IPS DF 6.9 (cell line): ENCODE measurements at places on chromosomes 7 and 10.

GRCh38 chr7:116977172-116977571, 23.9 kb downstream of the ST7 start:
- DNase-seq = no peak

DNA sequence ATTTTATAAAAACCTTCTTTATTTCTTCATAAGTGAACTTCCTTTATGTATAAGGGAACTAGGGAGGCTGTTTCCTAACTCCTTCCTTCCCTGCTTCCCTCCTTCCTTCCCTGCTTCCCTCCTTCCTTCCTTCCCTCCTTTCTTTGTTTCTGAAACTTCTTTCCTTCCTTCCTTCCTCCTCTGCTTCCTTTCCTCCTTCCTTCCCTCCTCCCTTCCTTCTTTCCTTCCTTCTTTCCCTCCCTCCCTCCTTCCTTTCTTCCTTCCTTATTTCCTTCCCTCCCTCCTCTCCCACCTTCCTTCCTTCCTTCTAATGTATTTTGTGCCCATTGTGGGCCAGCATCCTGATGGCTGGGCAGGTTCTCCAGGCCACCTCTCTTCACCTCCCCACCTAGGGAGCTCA, 26.8 kb upstream of the UCN3 start:
- no peak for DNase-seq

- no peak for DNase-seq
Measured at GRCh38 chr7:149850716-149851115, 12.5 kb downstream of the ZNF862 start.

- no peak for DNase-seq
Measured at GRCh38 chr7:1814089-1814811, 144.2 kb downstream of the ELFN1 start.

DNA sequence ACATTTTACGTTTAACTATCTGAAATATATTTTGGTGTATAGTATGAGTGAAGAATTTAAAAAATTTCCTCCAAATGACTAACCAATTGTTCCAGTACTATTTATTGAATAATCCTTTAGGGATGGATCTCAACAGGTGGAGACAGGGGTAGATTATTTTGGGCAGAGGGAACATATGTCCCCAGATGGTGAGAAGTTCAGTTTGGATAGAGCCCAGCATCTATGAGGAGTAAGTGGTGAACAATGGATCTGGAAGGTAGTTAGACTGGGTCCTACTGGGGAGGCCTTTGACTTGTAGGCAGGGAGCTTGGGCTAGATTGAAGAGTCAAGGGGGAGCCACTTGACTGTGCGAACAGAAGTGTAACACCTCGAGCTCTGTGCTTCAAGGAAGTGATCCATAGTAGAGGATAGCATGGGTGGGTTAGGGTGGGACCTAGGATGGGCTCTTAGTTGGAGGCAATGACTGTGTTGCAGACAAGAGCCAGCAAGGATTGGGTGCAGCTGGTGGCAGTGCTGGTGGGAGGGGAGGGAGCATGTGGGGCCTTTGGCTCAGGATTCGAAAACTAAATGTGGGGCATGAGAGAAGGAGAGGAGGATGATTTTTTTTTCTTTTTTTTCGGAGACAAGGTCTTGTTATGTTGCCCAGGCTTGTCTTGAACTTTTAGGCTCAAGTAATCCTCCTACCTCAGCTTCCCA, 3.9 kb upstream of the PURB start:
- no peak for DNase-seq

DNA sequence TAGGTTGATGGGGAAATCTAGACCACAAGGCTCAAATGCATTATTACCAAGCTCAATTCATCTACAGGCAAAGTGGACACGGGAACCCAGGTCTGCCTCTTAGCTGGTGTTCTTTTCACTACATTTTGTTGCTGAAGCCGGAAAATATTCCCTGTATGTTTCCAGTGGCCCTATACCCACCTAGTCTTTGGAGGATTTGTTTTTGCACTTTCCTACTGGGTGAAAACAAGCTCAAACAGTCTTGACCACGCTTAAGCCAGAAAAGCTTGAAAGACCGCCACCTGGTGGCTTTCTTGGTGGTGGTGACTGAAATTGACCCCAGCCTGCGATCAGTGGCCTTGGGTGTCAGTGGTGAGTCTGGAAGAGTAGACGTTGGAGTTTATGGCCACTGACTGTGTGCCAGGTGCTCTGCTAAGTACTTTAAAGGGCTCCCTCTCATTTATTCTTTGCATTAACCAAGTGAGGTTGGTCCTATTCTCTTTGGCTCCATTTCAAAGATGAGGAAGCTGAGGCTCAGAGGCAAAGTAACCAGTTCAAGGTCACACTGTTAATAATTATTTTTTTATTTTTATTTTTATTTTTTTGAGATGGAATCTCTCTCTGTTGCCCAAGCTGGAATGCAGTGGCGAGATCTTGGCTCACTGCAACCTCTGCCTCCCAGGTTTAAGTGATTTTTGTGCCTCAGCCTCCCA, 11.1 kb upstream of the CRTAC1 start:
- DNase-seq = no peak

GRCh38 chr7:497346-497745, 22.3 kb downstream of the PDGFA start:
- no peak for DNase-seq

- DNase-seq = peak; percentile 64
Measured at GRCh38 chr10:120942806-120943413, 91.7 kb downstream of the WDR11 start.

DNA sequence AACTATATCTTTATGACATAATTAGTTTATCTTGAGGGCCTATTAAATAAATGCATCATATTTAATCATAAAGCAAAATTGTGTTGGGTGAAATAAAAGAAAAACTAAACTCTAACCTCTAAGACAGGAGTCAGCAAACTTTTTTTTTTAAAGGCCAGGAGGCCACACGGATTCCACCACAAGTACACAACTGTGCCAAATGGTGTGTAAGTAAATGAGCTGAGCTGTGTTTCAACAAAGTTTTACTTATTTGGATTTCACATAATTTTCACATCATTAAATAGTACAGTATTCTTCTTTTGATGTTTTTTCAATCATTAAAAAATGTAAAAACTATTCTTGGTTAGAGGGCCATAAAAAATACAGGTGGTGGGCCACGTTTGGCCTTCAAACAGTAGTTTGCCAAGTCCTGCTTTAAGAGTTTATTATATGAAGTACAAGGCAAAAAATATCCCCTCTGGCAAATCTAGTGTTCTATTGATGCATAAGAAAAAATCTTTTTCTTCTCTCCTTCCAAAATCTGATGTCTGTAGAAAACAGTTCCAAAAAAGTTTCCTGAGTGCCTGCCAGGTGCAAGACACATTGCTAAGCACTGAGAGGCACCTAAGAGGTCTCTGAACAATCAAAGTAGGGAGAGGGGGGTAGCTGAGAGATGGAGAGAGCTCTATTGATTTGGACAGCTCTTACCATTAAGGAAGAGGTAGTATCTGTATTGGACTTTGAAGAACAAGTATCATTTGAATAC, 26.5 kb upstream of the SPOCK2 start:
- no peak for DNase-seq

GRCh38 chr7:87151002-87151728, 1.1 kb upstream of the DMTF1 start:
- DNase-seq = no peak

- no peak for DNase-seq
Measured at GRCh38 chr7:36272567-36273269, 116.9 kb upstream of the ANLN start.

GRCh38 chr7:150863946-150864345, 11.6 kb downstream of the AOC1 start:
- DNase-seq = no peak

DNA sequence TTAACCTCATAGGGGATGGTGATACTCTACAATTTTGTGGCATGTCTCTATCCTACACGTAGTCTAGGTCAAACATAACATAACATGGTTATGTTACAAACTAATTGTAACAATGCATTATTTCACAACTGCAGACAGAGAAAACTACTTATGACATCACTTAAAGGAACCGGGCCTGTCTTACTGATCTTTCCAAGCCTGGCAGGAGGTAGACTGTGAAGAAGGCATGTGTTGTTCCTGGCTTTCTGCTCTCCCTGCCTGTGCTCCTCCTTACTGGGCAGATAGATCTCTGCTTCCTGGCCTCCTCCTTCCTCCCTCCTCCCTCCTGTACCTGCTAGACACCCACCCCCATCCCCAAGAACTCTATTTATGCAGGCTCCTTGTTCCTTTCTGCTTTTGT, 5.4 kb downstream of the CACNB2 start:
- no peak for DNase-seq

- DNase-seq = no peak
Measured at GRCh38 chr7:122064971-122065370, 79.1 kb downstream of the AASS start.

DNA sequence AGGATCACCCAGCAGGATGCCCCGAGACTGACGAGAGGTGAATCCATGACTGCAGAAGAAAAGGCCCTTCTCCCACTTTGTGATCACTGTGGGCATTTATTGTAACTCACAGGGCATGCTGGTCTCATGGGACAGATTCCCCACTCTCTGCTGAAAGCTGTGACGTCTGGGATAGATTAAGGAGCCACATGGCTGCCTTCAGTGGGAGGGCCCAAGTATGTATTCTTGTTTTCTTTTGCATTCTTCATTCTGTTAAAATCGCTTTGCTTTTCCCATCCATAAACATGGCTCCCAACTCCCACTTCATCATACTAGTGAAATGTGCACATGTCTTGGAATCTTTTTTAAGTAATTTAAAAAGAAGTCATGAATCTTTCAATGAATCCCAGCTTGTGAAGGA, 67.2 kb downstream of the FAM107B start:
- no peak for DNase-seq

- DNase-seq = no peak
Measured at GRCh38 chr10:30231071-30231652, 117.9 kb downstream of the MTPAP start.

DNA sequence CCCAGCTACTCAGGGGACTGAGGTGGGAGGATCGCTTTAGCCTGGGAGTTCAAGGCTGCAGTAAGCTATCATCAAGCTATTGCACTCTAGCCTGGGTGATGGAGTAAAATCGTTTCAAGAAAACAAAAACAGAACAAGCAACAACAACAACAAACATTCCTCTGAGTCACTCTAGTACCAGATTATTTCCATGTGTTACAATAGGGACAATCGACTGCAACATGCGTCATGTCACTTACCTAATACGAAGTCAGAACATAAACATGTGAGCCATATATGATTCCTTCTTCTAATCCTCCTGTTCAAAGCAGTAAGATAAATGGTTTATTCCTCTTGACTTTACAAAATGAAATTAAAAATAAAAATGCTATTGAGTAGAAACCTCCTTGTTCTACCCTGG, 57.3 kb downstream of the ZNF438 start:
- DNase-seq = no peak

DNA sequence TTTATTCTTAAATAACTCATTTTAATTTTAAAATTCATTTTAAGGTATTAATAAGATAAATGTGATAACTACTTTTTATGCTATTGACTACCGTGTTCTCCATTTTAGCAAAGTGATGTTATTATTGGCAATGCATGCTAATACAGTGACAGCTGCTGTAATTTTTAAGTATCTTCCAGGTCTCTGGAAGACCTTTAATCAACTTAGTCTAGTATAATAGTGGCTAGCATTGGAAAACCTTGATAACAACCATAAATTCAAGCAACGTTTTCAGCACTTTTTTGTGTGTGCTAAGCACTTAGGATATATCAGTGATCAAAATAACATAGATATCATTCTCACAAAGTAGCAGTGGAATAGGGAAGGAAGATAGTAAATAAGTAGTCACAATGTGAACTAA, 230.9 kb upstream of the MAGI2 start:
- DNase-seq = no peak

- DNase-seq = no peak
Measured at GRCh38 chr7:131285556-131285955, 42.1 kb upstream of the MKLN1 start.

GRCh38 chr7:29030781-29031275, 72.7 kb upstream of the TRIL start:
- no peak for DNase-seq

DNA sequence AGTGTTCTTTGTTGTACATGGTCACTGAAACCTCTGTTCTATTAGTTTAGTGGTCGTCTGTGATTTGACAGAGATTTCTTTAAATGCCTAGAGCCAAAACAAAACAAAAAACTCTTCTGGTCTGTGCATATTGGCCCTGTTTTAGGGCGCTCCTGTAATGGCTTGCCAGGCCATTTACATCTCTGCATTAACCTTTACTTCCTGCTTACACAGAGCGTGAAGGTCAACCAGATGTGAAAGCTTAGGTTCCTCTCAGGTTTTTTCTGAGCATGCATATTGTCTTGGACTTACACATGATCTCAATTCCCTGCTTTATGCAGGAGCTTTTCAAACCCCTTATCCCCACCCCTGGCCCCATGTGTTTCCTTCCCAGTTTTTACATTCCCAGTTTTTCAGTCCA, 9.6 kb downstream of the ZNF37A start:
- DNase-seq = no peak

GRCh38 chr10:129777687-129778086, 186.4 kb downstream of the EBF3 start:
- DNase-seq = no peak

DNA sequence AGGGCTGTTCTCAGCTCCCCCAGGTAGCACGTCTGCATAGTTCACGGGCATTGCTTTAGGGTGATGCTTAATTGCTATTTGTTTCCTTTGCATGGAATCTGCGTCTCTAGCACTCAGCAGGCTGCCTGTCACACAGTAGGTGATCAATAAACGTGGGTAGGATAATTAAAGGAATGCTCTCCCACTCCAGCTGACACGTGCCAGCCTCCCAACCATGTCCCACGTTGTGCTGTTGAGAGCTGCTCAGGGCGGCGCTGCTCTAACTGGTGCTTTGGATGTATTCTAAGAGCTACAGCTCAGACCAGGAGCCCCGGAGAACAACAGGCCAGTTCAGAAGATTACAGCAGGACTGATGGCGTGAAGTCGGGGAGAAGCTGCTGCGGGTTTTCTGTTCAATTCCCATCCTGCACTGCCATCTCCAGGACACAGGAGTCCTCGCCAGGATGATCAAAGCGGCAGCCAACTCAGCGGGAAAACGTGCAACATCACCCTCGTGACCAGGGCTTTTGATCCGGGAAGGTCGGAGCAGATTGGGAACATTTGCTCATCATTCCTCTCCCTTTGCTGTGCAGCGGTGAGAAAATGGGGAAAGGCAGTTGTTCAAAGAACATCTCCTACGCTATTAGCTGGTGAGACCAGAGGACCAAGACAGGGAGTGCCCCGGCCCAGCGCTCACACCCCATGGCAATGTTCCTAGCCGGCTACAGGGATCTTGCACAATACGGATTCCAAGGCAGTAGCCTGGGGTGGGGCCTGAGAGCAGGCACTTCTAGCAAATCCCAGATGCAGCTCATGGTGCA, 50.5 kb upstream of the FOXK1 start:
- no peak for DNase-seq

- no peak for DNase-seq
Measured at GRCh38 chr10:47022311-47023131, 111.3 kb downstream of the PTPN20 start.

DNA sequence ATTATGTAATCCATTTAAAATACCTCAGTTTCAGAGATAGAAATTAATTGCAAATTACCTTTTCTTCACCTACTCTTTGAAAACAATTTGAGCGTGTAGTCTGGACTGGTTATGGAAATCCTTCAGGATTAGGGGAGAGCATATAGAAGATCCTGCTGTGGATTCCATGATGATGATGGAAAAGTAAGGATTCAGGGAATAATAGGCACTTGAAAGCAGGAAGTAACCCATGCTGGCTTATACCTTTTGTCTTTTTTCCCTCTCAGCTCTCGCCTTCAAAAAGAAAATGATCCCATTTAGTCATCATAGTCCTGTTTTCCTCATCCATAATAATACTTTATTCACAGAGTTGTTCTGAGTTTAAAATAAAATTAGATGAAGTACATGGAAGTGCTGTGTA, 4.4 kb downstream of the HBP1 start:
- DNase-seq = no peak

GRCh38 chr10:12025591-12025990, 17.0 kb downstream of the UPF2 start:
- no peak for DNase-seq

GRCh38 chr10:17153321-17153720, 23.7 kb upstream of the CUBN start:
- no peak for DNase-seq
